ENCODE measurements at places on chromosomes 11 and 22.

DNA sequence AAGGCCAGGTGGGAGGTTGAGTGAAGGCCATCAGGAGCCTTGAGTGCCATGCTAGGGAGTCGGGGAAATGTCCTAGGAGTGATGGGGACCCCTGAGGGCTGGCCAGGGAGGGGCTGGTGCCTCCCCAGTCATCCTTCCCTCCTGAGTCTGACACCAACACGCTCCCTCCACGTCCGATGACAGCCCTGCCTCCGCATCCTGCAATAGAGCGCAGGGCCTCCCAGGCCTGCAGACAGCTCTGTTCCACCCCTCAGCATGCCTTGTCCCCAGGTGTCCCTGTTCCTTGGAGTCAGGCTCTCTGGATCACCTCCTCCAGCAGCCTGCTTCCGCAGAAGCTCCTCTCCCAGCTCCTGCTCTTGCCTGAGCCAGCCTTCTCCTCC is 3.1 kb downstream of the RAC2 start:
- DNase-seq: no peak

- DNase-seq: no peak
These were observed 7.8 kb upstream of the CD248 start for GRCh38 chr11:66324664-66325063.

DNA sequence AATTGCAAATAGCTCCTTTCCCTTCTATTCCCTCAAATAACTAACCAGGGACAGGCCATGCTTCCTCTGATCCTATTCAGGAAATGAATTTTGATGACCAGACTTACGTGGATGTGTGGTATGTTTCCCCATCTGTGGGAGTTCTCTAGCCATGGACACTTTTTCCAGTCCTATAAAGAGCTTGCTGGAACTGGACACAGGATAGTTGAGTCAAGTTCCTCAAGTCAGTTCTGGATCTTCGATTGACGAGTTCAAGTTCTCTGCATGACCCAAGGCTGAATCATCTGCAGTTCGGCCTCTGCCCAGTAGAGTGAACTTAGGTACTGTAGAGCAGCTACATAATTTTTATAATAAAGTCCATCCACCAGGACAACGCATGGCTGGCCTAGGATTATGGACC is 52.7 kb upstream of the CCND1 start:
- DNase-seq: peak; percentile 80

DNA sequence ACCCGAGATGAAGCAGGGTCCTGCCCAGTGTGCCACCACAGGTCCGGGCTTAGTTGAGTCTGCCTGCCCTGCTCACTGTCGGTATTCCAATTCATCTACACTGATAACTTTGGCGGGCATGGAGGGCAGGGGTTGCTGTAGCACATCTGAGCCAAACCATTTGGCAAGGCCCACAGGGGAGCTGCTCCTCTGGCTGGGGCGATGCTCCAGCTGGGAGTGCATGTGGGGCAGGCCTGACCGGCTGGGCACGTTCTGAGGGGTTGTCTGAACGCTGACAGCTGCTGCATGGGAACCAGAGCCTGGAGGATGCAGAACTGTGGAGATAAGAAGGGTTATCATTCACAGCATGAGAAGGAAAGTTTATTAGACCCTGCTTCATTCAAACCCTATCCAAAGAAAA is 40.4 kb downstream of the DRG1 start:
- DNase-seq: no peak

GRCh38 chr11:92870196-92870832 is 99.1 kb upstream of the MTNR1B start:
- DNase-seq: no peak

DNA sequence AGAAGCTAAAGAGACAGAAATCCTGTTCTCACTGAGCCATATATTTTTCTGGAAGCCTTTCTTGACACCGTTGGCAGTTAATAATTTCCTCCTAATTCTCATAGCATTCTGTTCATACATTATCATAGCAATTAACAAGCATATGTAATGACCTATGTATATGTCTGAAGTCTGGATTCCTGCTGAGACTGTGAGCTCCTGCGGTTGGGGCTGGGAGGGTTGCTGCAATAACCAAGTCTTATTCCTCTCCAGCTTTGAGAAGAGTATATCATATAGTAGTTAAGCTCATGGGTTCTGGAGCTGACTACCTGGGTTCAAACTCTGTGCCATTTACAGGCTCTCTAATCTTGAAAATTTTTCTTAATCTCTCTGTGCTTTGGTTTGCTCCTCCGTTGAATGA is 175.2 kb downstream of the MAML2 start:
- no peak for DNase-seq

- DNase-seq: no peak
These were observed 39.9 kb upstream of the RAB1B start for GRCh38 chr11:66228521-66228920.

GRCh38 chr22:26894766-26895485 is 237.5 kb downstream of the MIAT start:
- peak; percentile 84 for DNase-seq

DNA sequence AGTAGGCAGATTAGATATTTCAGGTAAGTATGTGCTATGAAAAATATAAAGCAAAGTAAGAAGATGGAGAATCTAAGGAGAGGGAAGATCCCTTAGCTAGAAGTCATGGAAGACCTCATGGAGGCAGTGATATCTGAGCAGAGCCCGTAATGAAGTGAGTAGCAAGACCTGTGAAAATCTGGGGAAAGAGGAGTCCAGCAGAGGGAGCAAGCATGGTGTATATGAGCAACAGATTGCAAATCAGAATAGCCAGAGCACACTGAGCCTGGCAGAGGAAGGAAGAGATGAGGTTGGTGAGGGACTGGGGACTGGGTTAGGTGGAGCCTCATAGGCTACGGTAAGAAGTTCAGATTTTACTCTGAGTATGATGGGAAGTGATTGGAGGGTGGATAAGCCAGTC is 9.4 kb downstream of the LHFPL7 start:
- no peak for DNase-seq

DNA sequence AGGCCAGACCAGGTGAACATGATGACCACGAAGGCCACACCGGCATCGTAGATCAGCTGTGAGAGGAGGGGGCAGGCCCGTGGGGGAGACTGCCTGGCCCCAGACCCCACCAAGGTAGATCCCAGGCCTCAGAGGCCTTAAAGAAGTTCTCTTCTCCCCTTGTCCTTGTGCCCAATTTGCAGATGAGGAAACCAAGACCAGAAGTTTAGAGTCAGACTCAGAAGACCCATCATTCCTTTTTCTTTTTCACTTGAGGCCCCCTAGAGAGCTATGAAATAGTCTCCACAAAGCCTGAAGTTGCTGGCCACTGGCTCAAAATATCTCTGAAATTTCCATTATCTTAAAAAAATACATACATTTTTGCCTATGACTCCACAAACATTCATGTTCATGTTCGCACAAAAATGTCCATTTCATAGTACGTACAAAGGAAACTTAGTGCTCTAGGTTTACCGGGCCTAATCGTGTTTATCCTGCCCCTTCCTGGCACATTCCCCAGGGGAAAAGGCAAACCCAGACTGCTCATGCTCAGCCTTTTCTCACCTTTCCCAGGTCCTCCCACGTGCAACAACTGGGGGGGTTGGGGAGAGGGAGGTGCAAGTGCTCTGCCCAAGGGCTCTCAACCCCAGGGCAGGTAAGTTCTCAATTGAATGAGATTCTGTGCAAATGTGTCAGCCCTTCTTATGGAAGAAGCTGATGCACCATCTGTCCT is 19.2 kb downstream of the SLC43A1 start:
- no peak for DNase-seq

- DNase-seq: no peak
These were observed 108.8 kb downstream of the WT1 start for GRCh38 chr11:32326522-32326921.

DNA sequence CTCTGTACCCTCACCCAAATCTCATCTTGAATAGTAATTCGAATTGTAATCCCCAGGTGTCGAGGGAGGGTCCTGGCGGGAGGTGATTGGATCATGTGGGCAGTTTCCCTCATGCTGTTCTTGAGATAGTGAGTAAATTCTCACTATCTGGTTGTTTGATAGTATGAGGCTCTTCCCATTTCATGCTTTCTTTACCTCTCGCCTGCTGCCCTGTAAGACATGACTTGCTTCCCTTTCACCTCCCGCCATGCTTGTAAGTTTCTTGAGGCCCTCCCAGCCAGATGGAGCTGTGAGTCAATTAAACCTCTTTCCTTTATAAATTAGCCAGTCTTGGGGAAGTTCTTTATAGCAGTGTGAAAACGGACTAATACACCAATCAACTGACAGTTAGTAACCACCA is 60.1 kb downstream of the FAM76B start:
- no peak for DNase-seq

DNA sequence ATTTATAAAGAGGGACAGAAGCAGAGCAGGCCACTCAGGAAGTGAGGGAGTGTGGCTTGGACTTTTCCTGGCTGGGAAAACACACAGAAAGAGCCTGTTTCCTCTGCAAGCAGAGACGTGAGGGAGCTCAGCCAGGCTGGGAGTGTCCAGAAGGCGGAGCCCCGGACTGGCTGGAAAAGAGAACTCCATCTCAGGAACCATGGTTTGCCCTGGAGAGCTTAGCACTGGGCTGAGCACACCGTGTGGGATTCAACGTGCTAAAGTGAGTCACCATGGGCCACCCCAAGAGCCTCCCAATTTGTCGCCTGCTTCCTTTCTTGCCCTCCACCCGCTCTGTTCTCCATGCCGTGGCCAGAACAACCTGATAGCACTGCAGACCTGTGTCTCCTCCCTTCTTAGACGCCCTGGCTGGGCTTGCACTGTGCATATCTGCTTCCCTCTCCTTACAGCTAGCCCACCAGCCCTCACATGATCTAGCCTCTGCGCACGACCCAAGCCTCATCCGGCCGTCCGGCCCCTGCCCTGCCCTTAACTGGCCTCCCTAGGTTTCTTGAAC is 51.8 kb downstream of the GALNT18 start:
- no peak for DNase-seq

GRCh38 chr11:19805827-19806226 is 93.2 kb downstream of the NAV2 start:
- DNase-seq: no peak

GRCh38 chr11:75383246-75383645 is 16.1 kb upstream of the RPS3 start:
- DNase-seq: no peak

- no peak for DNase-seq
These were observed 68.4 kb downstream of the TBC1D22A start for GRCh38 chr22:46830841-46831240.

- no peak for DNase-seq
These were observed 65.5 kb downstream of the C11orf91 start for GRCh38 chr11:33635161-33635560.

- no peak for DNase-seq
These were observed 2.2 kb downstream of the TMEM223 start for GRCh38 chr11:62789576-62789975.

- DNase-seq: peak; percentile 40
These were observed 23.1 kb upstream of the CAPRIN1 start for GRCh38 chr11:34028425-34028824.

DNA sequence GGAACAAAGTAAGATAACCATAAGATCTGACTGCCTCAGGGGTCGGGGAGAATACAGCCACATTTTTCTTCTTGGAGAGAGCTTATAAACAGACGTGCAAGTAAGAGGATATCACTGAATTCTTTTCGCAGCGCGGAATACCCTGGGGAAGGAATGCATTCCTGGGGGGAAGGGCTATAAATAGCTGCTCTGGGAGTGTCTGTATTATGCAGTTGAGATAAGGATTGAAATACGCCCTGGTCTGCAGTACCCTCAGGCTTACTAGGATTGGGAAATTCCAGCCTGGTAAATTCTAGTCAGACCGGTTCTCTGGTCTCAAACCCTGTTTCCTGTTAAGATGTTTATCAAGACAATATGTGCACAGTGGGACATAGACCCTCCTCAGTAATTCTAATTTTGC is 1491.7 kb upstream of the RAG2 start:
- no peak for DNase-seq

DNA sequence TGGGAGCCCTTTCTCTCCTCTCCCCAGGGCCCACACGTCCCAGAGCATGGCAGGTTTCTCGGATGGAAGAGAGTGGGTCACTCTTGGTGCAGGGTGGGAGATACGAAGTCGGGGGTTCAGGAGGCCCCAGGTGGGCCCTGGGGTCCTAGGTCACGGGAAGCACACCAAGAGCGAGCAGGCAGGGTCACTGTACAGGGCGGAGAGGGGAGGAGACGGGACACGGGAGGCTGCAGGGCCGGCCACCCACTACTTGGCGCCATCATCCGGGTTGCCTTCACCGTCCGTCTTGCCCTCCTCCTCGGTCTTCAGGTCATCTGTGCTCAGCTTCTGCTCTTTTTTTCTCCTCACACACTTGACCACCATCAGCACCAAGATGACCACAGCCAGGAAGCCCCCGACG is 9.8 kb downstream of the SCN2B start:
- DNase-seq: no peak

GRCh38 chr11:13826505-13827278 is 135.8 kb upstream of the SPON1 start:
- DNase-seq: no peak

DNA sequence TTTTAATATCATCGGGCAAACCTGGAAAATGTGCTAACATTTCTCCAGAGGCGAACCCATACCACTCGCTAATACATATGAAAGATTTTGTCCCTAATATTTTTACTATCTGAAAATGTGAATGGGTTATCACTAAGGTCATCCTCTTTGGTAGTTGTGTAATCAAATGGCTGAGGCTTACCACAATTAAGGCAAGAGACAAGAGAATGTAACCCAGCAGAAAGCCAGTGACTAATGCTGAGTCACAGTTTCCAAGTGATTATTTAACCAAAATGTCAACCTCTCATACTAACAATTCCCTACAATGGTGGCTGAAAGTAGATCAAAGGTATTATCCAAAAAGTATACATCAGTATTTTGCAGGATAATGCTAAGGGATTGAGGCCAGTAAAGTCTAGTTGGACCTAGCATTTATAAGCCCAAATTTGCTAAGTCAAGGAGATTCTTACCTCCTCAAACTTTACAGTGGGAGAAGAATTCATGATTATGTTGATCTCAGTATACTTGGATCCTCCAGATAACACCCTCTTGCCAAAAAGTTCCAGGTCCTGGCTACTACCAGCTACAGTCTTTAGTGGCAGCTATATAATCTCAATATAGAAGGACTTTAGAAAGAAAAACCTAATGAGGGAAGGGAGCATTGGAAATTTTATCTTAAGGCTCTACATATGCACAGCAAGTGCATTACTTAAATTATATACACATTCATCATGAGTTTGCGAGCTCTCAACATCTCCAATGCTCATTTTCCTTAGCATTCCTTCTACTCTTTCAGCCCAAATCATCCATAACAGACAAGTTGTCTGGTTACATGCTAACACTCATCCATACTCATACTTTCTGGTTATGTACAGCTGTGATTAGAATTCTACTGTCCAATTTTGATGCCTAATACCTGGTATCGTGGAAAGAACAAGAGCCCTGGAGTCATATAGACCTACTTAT is 25.4 kb downstream of the SIK3 start:
- DNase-seq: peak; percentile 90

DNA sequence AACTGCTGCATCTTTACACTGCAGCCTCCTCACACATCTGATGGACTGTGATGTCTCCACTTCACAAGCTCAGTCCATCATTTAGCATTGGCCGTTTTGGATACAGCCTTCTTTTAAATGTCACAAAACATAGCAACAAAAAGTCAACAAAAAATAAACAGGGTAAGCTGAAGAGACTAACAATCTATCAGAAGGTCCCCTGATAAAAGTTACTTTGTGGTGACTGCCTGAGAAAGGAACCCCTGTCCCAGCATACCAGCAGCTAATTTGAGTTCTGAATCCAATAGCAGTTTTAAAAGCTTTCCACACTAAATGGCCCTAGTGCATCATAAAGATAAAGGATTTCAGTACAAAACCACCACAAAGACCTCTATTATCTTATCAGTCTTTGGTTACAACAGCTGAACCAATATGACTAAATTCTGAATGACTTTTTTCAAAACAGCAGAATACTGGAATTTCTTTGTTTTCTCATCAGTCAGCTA is 162.4 kb downstream of the SOX6 start:
- no peak for DNase-seq

- no peak for DNase-seq
These were observed 38.7 kb upstream of the TOP3B start for GRCh38 chr22:22021162-22021750.

All from GM04503 (cell line).